ENCODE measurements at places on chromosomes 5 and 9.

DNA sequence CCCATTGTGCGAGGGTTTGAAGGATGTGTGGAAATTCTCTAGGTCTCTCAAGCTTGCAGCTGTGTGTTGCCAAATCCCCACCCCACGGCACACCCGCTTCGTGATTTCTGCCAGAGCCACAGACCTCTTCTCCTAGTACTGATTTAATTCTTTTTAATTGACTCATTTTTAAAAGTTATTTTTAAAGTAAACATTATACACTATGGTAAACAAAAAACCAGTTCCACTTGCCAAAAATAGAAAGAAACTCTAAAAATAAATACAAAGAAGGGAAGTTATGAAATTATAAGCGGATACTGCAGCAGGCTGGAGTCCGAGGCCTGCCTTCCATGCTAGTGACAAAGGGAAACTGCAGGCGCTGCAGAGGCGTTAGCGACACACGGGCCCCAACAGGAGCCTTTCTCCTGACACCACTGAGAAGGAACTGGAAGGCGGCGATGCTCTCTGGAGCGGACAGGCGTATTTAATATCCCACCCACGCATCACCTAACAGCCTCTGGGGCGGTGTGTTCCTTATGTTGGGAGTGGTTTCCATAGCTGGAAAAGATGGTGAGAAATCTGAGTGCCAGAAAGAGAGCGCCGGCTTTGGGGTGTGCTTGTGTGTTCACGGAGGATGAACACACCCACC is 122.5 kb downstream of the COL23A1 start:
- DNase-seq = no peak

DNA sequence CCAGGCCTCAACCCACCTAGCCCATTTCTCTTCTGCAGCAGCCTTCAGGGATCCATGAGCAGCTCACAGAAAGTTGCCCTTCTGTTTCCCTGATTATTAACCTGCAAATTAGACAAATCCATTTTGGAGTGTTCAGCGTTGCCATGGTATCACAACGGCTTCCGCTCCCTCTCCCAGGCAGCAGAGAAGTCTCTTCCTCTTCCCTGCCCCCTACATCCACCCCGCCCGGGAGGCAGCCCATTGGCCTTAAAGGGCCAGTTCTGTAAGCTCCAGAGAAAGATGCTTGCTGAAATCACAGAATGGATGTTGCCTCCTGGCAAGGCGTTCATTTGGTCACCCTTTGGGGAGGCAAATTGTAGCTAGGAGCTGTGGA is 47.7 kb upstream of the BOD1 start:
- DNase-seq = no peak

DNA sequence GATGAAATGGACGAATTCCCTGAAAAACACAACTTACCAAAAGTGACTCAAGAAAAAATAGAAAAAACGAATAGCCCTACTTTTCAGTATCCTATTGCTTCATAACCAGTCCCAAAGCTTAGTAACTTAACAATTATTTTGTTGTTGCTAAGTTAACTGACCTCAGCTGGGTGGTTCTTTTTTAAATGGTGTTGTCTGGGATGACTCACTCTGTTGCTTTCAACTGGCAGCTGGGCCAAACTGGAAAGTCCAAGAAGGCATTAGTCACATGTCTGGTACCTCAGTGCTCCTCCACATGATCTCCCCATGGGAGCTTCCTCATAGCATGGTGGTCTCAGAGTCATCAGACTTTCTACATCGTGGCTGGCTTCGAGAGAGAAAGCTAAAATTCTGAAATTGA is 47.8 kb upstream of the ADAMTS2 start:
- DNase-seq = no peak

GRCh38 chr9:130998597-130999244 is 10.3 kb upstream of the LAMC3 start:
- DNase-seq = no peak

DNA sequence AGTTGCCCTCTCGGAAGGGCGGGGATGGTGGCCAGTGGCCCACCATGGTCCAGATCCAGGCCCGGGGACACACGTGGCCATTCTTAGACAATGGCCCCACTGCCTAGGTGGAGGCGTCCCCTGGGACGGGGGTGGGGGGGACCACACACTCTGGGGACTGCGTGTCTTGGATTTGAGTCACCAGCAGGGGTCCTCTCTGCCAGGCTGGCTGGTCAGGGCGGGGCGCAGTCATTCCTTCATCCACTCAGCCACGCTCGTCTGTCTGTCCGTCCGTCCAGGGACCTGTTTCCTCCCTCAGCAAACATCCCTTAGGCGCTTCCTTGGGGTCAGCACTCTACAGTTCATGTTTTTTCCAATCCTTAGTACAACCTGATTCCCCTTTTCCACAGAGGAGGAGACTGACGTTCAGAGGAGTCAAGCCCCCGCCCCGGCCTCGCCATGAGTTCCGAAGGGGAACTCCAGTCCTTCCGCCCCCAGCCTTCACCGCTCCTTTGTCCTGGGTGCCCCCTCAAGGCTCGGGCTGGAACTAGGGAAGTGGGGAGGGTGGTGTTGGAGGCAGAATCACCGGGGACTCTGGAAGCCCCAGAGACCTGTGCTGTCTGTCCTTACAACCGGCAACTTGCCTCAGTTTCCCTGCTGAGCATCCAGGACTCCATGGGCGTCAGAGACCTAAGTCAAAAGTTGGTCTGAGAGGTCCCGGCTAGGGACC is 276.6 kb upstream of the MVB12B start:
- no peak for DNase-seq

- no peak for DNase-seq
Observed at GRCh38 chr5:140310434-140310833, 7.5 kb upstream of the PFDN1 start.

- no peak for DNase-seq
Observed at GRCh38 chr5:73812457-73812856, 186.5 kb downstream of the ARHGEF28 start.

DNA sequence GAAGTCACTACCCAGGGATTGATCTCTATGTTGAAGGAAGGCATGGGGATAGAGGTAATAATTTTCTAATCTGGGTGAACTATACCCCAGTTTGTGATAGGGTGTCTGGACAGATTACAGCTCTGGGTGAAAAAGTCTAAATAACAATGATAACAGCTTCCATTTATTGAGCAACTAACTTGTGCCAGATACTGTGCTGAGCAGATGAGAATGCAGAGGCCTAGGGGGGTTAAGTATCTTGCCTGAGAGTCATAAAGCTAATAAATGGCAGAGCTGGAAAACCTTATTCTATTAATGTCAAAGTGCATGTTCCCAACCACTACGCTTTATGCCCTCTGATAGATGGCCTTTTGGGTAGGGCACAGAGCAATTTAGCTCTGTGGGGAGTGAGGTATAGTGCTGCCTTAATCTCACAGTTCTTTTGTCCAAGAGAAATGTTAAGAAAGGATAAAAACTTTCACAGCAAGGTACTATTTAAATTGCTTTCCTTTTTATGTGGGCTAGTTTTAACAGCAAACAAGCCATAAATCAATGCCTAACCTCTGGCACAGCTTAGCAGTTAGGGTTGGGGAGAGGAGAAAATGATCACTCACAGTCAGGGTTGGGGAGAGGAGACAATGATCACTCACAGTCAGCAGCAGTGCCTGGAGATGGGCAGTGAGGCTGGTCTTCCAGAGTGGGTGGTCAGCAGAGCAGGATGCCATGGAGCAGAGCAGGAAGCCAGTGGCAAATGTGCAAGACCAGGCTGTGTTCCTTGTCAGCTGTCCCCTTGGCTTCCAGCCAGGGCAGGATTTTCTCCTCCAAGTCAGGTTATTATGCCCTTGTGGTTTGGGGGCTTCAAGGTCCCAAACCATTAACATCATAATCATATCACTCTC is 187.0 kb downstream of the CARTPT start:
- no peak for DNase-seq

GRCh38 chr5:136675769-136676168 is 310.4 kb upstream of the TRPC7 start:
- no peak for DNase-seq

- no peak for DNase-seq
Observed at GRCh38 chr5:160959804-160960203, 107.8 kb upstream of the ATP10B start.

DNA sequence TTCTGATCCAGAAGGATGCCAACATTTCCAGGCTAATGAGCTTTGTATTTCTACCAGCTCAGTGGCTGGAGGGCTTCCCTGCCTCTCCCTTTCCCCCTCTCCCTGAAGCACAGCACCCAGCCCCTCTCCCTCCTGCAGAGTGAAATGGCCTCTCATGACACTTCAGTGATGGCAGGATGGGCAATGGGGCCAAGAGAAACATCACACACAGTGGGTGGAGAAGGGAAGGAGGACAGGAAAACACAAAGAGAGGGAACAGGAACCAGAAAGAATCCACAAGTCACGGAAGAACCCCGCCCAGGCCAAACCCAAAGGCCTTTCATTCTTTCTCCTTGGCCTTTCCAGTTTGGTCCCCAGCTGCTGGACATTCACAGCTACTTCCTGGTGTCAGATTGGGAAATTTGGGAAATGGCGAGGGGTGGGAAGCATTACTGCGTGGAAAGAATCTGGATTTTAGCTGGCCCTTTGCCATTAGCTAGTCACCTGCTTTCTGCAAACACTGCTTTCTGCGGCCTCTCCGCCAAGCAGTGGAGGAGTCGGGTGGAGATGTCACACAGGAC is 82.6 kb downstream of the GLDC start:
- no peak for DNase-seq

GRCh38 chr9:68949271-68950000 is 64.5 kb downstream of the PRKACG start:
- DNase-seq = no peak

DNA sequence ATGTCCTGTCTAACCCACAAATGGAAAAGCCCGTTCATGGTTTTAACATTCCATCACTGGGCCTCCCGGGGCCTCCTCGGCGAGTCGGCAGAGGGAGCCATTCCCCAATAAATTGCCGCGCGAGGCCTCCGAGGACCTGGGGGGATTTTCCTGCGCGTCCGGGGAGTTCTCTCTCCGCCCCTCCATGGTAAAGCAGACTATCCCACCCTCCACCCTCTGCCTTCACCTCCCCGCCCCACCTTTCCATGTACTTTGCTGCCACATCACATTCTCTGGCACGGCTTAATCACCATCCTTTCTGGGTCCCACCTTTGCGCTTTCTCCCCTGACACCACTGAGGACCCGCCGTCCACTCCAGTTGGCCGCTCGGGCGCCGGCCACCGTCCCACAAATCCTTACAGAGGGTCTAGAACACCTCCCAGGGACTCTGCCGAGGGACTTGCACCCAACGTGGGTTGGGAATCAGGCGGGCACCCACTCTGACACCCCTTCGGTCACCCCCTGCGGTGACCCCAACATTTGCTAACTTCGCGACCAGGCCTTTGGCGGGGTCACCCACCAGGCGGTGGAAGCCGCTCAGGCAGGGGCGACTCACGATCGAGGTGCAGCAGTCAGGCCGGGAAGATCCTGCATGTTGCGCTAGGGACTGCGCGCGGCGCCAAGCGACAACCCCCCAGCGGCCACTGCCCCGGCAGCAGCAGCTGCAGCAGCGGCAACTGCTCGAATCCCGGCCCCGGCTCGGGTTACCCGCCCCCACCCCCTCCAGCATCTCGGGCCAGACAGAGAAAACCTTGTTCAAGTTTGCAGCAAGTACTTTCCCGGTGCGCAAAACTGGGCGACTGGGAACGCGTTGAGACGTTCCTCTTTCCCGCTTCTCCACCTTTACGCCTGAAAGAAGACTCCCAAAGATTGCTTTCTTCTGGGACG is at the start of gene MEGF10:
MEGF10 (plus strand) TSS at position 778 of the 927 bp plus-strand sequence. CDS start 40,513 bp downstream, outside the sequence.
- no peak for DNase-seq

- DNase-seq = no peak
Observed at GRCh38 chr5:180096616-180097015, 25.1 kb upstream of the RNF130 start.

DNA sequence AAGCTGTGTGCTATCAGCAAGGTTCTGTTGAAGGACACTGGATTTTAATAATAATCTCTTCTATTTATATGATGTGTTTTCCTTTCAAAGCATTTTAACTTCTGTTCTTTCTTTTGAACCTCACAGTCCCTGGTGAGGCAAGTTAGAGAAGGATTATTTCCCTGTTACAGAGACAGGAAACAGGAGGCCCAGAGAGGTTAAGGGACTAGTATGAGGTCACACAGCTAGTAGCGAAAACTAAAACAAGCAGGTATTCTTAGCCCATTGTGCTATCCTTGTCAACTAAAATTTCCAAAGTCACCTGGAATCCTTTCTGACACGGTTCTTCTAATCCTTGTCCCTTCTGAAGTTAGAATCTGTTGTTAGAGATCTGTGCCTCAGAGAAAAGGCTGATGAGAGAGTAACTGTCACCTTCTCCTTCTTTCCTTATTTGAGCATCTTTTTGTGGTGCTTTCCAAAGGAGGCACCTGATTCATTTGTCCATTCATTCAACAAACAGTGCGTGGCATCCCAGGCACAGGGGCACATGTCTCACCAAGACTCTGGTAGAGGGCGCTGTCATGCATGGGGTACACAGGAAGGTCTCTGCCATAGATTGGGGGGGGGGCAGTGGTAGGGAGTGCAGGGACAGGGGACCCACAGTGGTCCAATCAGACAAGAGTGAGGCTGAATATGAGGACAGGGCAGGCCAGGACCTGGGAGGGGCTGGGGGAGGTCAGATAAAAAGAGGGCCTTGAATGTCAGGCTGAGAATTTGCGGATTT is 61.5 kb downstream of the CRB2 start:
- no peak for DNase-seq

DNA sequence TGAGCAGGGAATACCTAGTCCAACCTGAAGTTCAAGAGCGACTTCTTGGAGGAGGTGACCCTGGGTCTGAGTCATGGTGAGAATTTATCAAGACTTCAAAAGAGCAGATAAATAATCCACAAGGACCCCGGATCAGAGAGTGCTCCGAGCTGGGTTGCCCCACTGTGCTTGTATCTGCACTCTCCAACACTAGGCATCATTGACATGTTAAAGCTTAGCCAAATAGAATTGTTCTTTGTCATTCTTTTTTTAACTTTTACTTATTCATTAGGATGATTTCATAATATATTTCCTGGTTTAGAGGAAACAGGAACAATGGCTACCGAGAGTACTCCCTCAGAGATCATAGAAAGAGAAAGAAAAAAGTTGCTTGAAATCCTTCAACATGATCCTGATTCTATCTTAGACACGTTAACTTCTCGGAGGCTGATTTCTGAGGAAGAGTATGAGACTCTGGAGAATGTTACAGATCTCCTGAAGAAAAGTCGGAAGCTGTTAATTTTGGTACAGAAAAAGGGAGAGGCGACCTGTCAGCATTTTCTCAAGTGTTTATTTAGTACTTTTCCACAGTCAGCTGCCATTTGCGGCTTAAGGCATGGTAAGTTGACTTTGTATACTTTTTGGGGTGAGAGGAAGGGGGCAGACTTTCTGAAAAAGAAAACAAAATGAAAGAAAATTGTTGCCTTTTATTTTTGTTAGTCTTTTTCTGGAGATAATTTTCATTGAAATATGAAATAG is at the start of gene CARD6:
CARD6 (plus strand) TSS at position 300 of the 738 bp plus-strand sequence; CDS start at position 316, 16 bp downstream.
- DNase-seq = no peak

DNA sequence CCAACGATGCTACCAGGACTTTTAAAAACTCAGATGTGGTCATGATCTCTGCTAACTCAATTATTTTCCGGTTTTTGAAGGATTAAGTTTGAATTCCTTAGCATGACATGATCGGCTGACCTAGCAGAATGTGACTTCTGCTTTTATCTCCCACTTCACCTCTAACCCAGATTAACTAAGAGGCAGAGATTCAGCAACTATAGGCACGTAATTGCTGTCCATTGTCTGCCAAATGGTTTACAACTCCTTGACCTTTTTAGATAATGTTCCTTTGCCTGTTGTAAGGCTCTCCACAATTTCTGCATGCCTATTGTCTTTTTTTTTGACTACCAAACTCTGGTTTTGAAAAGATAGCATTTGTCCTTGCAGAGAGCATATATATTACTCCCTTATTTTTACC is 268.2 kb downstream of the BRINP1 start:
- DNase-seq = no peak

Measured in activated naive CD4-positive, alpha-beta T cell (primary cell).